ENCODE measurements at places on chromosomes 4 and X.
A peak's percentile ranks its signal among the peaks of the same experiment; 100 is the strongest.

DNA sequence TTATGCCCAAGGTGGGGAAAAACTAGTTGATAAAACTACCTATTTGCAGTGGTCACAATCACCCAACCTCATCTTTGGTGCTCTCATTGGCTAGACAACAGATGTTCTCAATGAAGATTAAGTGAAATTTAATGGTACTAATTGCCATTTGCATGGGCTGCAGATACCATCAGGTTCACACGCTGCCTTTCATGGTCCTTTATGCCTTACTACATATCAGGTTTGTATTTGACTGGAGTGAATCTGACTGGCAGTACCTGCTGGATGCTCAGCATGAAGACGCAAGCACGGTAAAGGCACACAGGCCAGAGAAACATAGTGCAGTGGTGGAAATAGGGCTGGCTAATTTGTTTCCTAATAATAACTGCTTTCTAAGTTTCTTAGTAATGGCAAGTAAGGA, 48.3 kb downstream of the DCX start:
- DNase-seq: no peak

GRCh38 chr4:51890760-51891159, 47.8 kb downstream of the DCUN1D4 start:
- DNase-seq: no peak

- no peak for DNase-seq
Observed at GRCh38 chrX:129980540-129981199, 1.8 kb upstream of the BCORL1 start.

GRCh38 chr4:99405433-99406115, 29.6 kb downstream of the ADH7 start:
- DNase-seq: peak; percentile 17

GRCh38 chrX:44400588-44400987, 57.1 kb upstream of the EFHC2 start:
- no peak for DNase-seq

- no peak for DNase-seq
Observed at GRCh38 chrX:109535578-109535977, 1.1 kb upstream of the NXT2 start.

DNA sequence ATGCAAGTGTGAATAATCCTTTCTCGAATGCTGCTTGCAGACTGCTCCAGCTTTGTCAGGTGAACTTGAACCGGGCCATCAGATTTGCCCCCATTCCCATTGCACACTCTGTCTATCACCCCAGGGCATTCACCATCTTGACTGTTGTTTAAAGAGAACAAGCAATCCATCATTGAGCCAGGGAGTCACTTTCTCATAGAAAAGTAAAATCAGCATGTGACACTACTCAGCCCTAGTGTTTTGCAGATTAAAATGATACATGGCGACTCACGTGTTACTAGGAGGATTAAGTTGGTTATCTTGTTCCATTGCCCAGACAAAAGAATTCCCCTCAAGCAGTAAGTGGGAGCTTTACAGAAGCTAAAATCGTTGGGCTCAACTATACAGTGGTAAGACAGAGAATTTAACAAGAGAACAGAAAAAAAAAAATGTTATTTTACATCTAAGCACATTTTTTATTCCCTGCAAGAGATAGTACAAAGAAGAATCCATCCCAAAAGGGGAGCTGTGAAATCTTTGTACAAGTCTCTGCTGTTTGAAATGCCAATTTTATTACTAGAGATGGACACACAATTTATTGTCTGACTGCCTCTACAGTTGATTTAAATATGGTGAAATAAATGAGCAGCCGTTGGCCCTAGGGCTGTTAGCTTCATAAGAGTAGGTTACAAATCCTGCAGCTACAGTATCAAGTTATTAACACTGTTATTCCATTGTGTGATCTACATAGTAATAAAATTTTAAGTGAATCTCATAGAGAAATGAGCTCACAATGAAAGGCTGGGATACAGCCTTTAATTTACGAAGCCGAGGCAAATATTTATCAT, 67.5 kb downstream of the NEUROG2 start:
- no peak for DNase-seq

DNA sequence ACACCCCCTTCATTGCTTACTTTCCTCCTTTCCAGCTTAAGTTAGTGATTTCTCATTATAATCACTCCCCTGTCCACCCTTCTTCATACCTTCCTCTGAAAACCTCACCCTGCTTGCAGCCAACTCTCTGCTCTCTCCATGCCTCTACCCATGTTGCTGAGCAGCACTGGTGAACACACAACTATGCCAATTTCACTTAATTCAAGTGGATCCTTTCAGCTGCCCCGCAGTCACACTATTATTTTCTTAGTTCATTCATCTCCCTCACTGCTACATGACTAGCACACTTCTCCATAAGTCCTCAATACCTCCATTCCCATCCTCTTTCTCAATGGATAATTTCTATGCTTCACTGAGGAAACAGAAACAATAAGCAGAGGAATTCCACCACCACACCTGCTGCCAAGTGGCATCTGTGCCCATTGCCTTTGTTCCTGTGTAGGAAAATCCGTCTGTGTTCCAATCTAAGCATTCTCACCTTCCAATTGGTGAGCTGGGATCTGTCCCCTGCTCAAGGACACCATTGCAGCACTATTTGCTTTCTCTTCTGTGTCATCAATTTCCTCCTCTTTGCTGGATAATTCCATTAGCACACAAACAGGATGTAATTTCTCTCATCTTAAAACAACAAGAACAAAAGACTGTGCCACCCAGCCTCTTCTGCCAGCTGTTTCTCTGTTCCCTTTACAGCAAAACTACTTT, 25.2 kb upstream of the PRSS48 start:
- DNase-seq: no peak

GRCh38 chrX:48936429-48937053, 17.7 kb upstream of the PIM2 start:
- no peak for DNase-seq

DNA sequence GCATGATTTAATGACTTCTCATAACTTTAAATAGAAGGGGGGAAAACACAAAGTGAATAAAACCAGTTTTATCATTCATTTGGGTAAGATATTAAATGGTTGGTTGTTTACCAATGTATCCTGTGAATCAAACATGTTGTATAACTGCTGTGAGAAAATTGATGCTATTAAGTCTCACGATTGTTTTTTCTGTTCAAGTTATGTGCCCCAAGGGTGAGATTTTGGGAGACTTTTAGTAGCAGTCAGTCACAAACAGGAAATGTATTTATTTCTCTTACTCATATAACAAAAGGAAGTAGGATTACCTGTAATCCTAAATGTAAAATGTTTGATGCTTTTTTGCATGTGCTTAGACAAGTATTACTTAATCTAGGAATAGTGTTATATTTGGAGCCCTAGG, 39.2 kb downstream of the MTHFD2L start:
- no peak for DNase-seq

GRCh38 chrX:134626434-134626833, 31.8 kb downstream of the PLAC1 start:
- DNase-seq: no peak

- no peak for DNase-seq
Observed at GRCh38 chr4:65046192-65047133, 623.8 kb downstream of the EPHA5 start.

DNA sequence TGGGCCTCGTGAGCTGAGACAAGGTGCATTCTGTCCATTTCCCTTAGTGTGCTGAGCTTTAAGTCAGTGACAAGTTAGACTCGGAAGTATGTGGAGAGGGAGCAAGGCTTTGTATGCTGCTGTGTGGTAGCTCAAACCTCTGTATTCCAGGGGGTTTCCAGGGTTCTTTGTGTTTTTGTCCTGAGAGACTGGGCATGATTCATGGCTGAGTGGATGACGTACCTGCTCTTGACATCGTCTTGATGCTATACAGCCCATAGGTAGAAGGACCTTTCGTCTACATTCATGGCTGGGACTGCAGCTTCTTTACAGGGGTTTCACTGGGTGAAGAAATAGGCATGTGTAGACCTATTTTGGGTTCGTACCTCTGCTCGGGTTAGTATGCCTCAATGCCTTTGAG, 162.7 kb upstream of the WDR1 start:
- DNase-seq: no peak

DNA sequence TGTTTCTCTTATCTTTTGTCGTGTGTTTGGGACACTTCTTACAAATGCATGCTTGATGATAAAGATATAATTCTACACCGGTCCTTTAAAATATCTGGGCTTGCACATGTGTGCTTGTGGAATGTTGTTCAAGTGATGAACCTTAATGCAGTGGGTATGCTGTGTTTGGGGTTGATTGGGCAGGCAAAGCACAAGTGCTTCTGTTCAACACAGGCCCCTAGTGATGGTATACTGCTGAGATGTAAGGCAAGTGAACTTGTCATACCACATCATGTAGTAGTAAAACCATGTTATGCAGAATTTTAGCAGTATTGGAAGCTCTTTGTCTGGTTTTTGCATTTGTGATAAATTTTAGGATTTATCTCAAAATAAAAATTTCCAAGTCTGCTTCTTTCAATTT, 23.9 kb downstream of the TBC1D19 start:
- DNase-seq: no peak

DNA sequence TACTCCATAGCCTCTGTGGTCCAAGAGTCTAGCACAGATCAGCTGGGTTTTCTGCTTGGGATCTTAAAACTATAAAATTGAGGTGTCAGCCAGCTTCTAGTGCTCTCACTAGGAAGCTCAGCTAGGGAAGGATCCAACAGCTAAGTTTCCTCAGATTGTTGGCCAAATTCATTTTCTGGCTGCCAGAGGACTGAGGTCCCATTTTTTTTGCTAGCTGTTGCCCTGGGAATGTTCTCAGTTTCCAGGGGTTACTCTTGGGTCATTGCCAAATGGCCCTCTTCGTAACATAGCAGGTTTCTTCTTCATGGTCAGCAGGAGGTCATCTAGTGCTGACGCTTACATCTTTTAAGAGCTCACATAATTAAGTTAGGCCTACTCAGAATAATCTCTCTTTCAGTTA, 2178.2 kb downstream of the ARAP2 start:
- DNase-seq: no peak

- DNase-seq: no peak
Observed at GRCh38 chr4:7388627-7389026, 46.1 kb downstream of the PSAPL1 start.

DNA sequence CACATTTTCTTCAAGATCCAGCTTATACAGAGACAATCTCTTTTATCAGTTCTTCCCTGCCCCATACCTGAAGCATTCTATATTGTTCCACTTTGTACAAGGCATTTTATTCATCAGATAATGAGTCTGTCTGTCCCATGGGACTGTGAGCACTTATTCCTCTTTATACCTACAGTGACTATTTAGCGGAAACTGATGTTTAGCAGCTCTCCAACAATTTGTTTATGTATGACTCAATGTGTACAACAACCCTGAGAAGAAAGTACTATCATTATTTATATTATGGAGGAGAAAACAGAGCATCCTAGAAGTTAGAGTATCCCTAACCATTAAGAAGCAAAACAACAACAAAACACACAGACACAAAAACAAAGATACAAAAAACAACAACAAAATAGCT, 306.5 kb downstream of the PRDM5 start:
- no peak for DNase-seq

DNA sequence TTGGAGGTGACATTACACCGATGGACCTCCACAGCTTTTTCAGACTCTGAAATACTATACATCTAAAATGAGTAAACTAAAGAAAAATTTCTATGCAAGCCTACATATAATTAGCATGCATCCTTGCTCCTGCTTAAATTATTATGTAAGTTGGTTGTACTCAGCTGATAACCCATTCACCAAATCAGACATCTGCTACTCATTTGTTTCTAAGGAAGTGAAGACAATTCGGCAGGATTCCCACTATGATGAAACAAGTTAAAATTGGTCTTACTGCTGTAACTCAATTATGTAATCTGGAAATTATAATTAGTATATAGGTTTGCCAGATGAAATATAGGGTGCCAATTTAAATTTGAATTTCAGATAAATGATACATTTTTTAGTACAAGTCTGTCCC, 59.5 kb upstream of the FGF13 start:
- no peak for DNase-seq

GRCh38 chr4:127622921-127623796, 9.6 kb upstream of the INTU start:
- no peak for DNase-seq

DNA sequence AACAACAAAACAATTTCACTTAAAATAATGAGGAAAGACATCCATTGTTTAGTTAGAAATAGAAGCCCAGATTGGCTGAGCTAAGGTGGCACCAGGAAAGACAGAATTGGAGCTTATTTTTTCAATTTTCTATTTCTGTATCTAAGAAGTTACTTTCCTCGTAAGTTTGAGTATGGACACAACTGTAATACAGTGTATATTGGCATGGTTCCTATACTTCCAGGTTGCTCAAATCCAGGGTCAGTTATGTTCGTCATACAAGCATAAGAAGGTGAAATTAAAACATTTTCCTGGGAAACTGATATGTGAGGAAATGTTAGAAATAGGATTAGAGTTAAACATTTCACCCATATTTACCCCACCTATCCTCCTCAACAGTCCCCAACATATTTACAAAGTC, 170.4 kb upstream of the AGA start:
- DNase-seq: no peak

DNA sequence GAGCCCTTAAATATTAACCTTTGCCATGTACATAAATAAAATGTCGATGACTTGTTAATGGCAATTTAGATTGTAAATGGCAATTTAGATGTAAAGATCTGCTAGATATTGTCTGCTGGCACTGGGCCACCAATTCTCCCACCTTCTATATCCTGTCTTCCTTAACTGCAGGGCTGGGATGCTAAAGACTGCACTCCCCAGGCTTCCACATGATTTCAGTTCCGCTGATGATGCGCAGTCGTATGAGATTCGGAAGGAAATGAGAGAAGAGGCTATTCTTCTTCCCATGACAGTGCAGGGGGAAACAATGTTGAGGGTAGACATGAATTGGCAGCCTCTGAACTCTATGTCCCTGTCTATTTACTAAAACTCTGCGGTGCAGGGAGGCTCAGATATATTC, 55.7 kb downstream of the PITX2 start:
- DNase-seq: no peak

DNA sequence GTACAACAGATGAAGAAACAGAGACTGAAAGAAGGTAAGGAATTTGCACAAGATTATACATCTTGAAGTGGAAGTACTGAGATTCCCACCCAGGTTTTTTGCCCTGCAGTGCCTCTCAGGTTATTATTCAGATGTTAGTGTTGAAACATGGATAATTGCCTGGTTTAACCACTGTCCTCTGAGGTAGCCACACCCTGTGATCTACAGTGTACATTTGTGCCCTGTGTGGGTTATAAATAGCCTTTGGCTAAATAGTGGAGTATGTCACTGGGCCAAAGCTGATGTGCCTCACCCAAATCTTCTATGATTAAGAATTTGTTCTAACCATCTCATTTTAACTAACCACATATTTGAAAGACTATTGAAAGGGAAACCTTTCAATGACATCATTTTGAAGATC, 5.4 kb upstream of the ASB5 start:
- no peak for DNase-seq

DNA sequence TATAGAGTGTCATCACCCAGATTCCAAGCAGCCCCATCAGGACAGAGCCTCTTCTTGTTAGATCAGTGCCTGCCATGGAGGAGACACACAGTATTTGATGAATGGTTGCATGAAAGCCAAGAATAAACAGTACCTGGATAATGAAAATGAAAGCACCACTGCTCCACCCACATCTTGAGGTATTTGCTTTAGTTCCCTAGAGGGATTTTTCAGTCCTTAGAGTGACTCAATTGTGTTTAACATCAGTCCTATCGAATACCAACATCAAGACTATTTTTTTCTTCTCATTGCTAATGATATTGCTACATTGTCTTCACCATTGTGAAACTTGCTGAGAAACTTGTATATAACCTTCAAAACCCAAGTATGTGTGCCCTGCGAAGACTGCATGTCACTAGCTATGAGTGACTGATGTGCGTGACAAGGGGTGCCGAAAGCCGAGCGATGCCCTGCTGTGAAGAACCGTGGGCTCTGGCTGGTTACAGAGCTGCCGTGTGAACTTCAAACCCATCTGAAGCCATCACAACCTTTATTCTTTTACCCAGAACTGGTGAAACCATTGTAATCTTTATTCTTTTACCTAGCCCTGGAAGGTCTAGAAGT, 211.3 kb upstream of the FAT1 start:
- DNase-seq: no peak

Data from activated CD4-positive, CD25-positive, alpha-beta regulatory T cell (primary cell).